Cardiac muscle cell (in vitro differentiated cells and primary cell): ENCODE measurements at places on chromosomes 6 and 20. TPM values are rescaled to one million over a fixed set of nuclear protein-coding genes. Genes with fewer than 3 reads are reported as not detected.

Gene DOK5
- 1.0 and 1.4 TPM in 2 replicates for total RNA-seq

DNA sequence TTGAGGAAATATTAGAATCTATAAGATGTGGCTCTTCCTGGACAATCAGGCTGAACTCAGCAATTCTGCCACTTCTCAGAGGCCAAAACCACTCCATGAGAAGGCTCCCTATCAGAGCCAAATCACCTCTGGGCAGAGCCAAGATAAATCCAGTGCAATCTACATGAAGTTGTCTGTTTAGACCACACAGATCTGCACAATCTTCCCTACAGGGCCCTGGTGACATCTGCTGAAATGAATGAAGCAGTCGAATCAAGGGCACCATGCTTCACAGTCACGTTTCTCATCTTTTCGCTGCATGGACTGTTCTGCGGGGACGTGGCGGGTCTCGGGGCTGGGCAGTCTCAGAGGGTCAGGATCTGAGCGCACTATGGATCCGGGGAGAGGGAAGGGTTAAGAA lies 60.1 kb upstream of the CD93 start:
- DNase-seq: no peak

DNA sequence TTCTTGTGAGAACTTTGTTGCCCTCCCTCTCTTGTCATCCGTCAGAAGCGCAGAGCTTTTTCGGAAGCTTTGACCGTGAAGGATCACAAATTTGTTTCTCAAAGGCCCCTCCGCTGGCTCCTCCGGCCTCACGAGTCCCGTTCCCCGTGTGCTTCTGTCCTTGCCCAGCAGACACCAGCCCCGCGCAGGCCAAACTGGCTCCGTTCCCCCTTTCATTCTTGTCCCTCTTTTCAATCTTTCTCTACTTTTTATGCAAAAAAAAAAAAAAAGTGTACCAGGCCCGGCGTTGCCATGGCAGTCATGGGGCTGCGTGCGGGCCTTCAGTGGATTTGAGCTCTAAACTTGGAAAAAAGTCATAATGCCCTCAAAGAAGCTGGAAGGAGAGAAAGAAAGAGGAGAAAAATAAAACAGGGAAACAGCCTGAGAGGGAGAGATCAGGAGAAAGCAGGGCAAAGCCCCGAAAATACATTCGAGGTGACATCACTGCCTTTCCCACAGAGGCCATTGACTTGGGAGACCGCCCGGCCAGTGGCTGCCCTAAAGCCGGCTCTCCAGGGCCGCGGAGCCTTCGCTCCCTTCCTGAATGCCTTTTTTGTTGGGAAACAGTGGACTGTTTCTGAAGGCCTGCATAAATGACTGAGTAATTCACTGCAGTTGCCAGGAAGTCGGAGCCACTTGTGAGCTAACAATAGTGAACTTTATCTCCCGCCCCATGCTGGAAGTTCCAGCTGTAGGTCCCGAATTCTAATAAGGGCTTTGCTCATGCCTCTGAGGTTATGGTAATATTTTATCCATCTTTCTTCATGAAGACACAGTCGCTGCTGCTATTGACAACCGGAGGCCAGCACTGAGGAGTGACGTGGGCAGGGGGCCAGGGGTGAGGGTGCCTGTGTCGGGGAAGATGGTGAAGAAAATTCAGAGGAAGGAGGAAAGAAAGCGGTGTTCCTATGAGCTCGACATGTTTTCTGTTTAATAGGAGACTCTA lies 670.9 kb downstream of the QKI start:
- peak; percentile 96 for DNase-seq

DNA sequence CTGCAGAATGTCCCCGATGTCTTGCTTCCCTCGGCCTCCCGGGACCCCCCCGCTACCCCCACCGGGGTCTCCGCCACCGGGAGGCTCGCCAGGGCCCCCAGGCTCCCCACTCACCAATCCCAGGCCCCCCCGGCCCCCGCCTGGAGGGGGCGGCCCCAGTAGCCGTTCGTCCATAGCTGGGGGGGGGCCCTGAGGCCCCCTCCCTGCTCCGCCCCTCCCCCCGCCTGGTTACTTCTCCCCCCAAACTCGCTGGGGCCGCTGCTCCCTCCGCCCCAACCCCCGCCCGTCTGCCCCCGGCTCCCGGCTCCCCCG lies 304 bp downstream of the PBX2 start:
- DNase-seq: no peak

- DNase-seq: no peak
These were observed 43.8 kb upstream of the CST5 start for GRCh38 chr20:23923311-23923710.

GRCh38 chr6:84332139-84333034 lies 104.9 kb upstream of the CEP162 start:
- no peak for DNase-seq

DNA sequence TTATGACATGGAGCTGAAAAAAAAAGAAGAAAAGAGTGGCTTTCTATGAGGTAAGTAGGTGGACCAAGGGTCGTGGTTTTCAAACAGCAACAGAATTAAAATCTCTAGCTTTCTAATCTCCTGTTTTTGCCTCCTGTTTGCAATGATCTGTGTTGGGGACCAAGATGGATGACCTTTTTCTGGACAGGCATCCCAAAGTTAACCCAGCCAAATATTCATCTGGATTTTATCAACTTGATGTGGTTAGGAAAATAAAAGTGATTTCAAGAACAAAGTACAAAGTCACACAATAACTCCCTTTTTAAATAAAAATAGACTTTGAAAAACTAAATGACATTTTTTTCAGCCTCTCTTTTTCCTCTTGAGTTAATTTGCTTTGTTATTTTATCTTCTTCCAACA lies 282.1 kb upstream of the PRDM1 start:
- DNase-seq: no peak

Gene DEFB132
- total RNA-seq: not detected in 2 replicates

GRCh38 chr6:122050242-122050755 lies 349.2 kb upstream of the HSF2 start:
- no peak for DNase-seq

- peak; percentile 72 for DNase-seq
These were observed 637.0 kb downstream of the COL12A1 start for GRCh38 chr6:74568861-74569260.

Gene GINS1
- 9.6 and 13.4 TPM in 2 replicates for total RNA-seq

Gene TREM1
- total RNA-seq: not detected in 2 replicates

DNA sequence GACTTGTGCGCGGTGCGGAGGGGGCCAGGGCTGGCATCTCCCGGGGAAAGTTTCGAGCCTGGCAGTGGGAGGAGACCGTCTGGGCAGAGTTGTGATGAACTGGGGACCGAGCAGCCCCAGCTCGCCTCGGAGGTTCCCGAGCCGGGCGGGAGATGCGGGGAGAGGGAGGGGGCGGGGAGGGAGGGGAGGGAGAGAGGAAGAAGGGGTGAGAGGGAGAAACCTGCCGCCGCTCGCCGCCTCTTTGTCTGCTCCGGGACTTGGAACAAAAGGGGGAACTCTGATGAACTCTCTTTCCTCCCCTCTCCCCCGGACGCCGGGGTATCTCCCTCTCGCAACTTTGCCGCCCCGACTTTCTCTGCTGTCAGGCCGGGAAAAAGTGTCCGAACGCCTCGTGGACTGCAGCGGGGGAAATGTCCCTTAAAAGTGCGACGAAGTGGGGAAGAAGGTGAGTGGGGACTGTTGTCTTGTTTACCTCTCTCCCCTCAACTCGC lies 72.7 kb downstream of the SOX4 start:
- peak; percentile 24 for DNase-seq
